ENCODE measurements at places on chromosomes 7 and 10.

DNA sequence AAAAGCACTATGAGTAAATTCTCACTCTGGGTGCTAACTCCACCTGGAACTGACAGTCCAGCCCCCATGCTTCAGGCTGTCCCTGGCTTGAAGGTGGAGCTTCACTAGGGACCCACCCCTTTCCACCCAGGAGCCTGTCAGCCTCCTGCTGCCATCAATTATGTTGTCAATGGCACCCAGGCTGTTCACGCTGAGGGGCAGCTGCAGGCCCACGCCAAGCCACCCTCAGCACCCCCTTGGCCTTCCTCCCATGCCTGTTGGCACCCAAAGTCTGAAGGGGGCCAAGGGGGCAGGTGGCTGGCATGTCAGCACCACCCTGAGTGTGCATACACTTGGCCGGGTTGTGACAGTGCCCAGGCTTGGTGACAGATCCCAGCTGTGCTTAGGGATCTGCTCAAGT is 149.3 kb downstream of the NXPH1 start:
- no peak for DNase-seq

DNA sequence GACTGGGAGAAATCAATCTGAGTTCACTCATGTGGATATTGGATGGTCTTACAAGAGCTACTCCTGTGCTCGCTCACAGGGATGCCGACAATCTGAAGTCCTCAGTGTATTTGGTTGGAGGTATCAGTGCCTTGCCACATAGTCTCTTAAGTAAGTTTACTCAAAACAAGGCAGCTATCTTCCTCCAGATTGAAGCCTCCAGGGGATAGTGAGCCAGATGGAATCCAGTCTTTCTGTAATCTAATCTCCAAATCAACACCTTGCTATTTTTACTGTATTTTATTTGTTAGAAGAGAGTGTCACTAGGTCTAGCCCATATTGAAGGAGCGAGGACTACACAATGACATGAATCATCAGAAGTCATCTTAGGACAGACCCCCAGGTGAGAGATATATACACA is 456.6 kb upstream of the POT1 start:
- no peak for DNase-seq

DNA sequence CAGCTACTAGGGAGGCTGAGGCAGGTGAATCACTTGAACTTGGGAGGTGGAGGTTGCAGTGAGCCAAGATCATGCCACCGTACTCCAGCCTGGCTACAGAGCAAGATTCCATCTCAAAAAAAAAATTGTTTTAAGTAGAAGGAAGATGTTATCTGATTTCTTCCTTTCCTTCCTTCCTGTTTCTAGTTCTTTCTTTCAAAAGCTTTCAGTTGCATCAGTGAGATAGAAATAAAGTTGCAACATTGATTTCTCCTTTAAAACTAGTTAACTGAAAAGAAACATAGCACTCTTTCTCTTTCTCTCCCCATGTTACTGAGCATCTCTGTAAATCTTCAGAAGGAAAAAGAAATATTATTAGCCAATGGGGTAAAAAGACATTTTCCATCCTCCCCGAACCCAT is 37.5 kb downstream of the CNNM1 start:
- DNase-seq: no peak

GRCh38 chr10:49666685-49667084 is 12.8 kb upstream of the C10orf53 start:
- DNase-seq: no peak

DNA sequence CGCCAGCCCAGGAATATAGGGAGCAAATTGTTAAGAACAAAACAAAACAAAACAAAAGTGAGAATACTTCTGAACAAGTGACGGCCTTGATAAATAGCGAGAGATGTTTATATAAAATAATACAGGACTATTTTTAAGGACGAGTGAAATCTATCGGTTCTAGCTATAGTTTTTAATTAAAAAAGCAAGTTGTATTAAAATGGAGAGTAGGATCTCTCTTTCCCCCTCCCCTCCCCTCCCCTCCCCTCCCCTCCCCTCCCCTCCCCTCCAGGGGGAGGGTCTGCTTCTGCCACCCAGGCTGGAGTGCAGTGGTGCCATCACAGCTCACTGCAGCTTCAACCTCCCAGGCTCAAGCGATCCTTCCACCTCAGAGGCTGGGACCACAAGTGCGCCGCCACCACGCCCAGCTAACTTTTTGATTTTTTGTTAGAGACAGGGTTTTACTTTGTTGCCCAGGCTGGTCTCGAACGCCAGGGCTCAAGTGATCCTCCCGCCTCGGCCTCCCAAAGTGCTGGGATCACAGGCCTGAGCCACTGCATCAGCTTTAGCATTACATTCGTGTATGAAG is 440 bp upstream of the TCAF1 start:
- no peak for DNase-seq
